ENCODE measurements at places on chromosomes 1 and 21.

GRCh38 chr1:67144696-67145095 is 9.9 kb upstream of the C1orf141 start:
- no peak for DNase-seq

DNA sequence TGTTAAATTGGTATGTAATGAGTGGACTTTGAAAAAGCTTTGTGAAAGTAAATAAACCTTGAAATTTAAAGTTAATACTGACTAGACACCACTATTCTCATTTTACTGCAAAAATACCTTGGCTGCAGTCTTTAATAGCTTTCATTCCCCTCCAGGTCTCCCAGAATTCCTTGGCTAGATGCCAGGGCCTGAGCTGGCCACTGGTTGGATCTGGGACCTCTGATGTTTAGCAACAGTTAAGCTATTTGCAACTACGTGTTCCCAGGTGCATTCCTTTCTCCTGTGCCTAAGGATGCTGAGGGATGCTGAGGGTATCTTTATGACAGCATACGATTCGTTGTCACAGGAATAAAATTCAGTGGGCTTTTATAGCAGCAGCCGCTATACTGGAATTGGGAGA is 938.7 kb downstream of the TTLL7 start:
- no peak for DNase-seq

DNA sequence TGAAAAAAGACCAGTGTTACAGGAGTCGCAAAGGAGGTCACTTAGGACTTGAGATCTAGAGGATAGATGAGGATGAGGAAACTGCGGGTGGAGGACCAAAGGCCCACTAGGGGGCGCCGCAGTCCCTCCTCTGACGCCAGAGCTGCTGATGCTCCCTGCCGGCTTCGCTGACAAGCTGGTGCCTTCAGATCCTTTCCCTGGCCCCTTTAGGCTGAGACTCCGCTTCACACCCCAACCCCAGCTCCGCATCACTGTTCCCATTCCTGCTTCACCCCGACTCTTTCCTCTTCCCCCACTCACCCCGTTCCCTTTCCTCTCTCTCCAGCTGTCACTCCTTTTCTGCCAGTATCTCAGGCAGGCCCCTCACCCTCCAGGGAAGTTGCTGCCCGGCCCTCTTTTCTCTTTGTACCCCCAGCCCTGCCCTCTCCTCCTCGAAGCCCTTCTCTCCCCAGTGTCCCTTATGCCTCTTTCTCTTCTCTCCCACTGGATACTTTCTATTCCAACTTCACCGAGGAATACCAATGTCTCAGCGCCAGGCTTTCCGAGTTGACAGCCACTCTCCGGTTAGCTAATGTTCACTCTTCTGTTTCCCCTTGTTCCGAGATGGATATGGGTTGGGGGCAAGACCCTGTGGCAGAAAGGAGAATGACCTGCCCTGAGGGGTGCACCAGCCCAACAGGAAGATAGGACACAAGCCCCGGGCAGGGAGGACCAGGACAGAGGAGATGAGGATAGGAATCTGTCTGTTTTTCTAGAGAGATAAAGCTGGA is 4.5 kb downstream of the KCNJ9 start:
- DNase-seq, result no peak

DNA sequence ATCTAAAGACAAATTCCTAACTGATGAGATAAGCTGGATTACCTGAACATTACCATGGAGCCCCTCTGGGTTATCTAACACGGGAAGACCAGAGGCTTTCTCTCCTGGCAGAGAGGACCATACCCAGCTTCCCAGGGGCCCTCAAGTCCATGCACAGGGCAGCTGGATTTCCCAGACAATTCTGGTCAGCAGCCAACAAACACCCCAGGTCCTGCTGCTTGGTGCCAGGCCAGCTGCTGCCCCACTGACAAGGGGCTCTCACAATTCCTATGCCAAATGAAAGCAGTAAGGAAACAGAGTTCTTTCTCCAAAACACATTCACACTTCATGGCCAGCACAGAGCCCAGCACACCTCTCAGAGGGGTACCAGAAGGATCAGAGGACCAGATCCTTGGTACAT is 114.2 kb downstream of the HLCS start:
- no peak for DNase-seq

- DNase-seq, result no peak
Measured at GRCh38 chr1:5742801-5743200, 249.4 kb downstream of the NPHP4 start.

DNA sequence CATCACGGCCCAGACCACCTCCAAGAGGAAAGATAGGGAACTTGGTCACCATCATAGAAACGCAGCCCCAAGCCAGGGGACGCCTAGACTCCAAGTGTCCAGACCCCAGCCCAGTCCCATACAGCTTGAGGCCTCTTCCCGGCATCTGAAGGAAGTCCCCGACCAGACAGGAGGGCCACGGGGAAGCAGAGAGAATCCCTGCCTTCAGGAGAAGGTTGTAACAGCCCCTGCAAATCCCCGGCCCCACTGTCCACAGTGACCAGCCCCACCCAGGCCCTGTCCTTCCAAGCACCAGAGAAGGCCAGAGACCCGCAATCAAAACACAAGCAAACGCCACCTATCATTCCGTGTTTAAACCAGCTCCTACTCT is 1.7 kb downstream of the SLC19A1 start:
- no peak for DNase-seq

DNA sequence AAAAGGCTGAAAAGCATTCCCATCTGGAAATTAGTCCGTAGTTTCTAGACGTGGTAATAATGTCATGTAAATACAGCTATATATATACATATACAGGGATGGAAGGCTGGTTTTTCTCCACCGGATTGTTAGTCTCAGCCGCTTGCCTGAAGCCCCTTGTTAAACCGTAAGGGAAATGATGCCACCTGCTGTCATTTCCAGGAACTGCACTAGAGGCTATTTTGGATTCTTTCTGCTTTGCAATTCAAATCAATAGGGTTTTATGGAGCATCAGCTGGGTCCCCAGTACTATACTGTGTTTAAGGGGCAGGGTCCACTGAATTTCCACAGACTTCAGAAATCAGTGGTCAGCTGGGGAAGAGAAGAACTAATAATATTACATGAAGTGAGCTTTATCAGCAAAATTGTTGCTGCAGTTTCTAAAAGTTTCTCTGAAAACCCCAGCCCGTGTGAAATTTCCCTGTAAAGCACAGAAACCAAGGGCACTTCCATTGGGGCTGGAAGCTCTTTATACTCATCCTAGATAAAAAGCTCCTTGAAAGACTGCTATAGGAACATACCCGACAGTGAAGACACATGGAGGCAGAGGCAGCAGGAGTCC is 33.8 kb upstream of the MPZL1 start:
- peak; percentile 35 for DNase-seq

Data from HS-27A (cell line).